ENCODE measurements at places on chromosomes 5 and 9. TPM values are rescaled to one million over a fixed set of nuclear protein-coding genes. Genes with fewer than 3 reads are reported as not detected.

DNA sequence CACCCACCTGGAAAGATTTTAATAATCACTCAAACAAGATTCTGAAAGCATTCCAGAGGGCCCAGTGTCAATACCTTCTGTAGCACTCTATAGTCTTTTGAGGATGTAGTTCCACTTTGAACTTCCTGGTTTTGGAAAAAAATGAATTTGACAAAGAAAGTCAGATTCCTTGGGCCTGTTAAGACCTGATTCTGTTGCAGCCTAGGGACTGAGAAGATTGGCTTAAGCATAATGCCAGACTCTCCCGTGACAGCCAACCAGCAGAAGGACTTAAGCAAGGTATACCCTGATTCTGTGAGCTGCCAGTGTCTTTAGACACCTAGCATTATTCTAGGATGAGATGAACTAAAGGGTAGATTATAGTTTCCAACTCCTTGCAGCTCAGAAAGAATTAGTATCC lies 6.8 kb downstream of the SPINK5 start:
- no peaks in the 10 kb centered on the region for H3K36me3 ChIP-seq
- no peaks in the 10 kb centered on the region for H3K4me1 ChIP-seq
- H3K27ac ChIP-seq: no peak overlapping the region
- no peaks in the 10 kb centered on the region for H3K27me3 ChIP-seq

- no peak overlapping the region for H3K27ac ChIP-seq
- H3K36me3 ChIP-seq: no peaks in the 10 kb centered on the region
- no peak for DNase-seq
- no peaks in the 10 kb centered on the region for H3K27me3 ChIP-seq
- H3K4me3 ChIP-seq: no peak overlapping the region
- H3K4me1 ChIP-seq: peaks cover 3% of the 10 kb centered on the region
Measured at GRCh38 chr5:58108511-58108910, 351.4 kb downstream of the PLK2 start.

- H3K36me3 ChIP-seq: no peaks in the 10 kb centered on the region
- peaks cover 8% of the 10 kb centered on the region for H3K4me1 ChIP-seq
- no peak overlapping the region for H3K27ac ChIP-seq
- DNase-seq: no peak
Measured at GRCh38 chr5:126357585-126358342, 65.4 kb upstream of the GRAMD2B start.

DNA sequence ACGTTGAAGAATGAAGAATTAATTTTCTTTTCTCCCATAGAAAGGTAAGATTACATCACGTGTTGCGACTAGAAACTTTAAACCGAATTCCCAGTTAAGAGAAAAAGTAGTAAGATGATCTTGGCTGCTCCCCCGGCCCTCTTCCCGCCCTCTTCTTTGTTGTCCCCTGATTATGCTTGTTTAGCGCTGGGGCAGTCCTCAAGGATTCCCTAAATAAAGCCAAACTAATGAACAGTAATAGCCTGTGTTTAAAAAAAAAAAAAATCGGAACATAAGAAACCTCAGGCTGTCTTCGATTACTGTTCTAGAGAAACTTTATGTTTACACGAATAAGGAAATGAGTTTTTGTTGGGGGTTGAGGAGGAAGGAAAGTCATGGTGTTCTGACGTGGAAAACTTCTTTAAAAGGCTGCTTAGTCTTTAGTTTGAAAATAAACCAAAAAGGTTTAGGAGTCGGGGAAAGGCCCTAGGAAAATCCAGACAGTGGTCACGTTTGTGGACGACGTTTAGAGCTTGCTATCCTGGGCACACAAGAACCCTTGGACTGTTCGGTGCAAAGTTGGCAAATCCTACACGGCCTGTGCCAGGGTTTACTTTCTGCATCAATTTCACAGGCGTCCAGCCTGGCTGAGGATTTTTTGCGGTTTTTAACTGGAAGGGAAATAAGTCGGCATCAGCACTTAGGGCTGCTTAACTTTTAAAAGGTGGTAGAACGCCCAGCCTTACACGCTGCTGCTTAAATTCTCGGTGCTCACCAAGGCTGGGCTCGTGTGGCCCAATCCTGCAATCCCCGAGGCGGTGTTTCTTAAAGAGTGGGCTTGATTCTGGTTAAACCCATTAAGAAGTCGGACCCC lies 1.1 kb upstream of the MAT2B start:
- DNase-seq: peak; percentile 83
- H3K27me3 ChIP-seq: no peaks in the 10 kb centered on the region
- H3K4me3 ChIP-seq: peak overlapping the region; percentile 1

The PCDH12 gene
- total RNA-seq: 5.8 TPM

The PRR7 gene
- total RNA-seq: 3.4 TPM

The DRD1 gene
- total RNA-seq: 0.79 TPM

The SUB1 gene
- total RNA-seq: 84.0 TPM
